ENCODE measurements at places on chromosomes 3 and 15.

DNA sequence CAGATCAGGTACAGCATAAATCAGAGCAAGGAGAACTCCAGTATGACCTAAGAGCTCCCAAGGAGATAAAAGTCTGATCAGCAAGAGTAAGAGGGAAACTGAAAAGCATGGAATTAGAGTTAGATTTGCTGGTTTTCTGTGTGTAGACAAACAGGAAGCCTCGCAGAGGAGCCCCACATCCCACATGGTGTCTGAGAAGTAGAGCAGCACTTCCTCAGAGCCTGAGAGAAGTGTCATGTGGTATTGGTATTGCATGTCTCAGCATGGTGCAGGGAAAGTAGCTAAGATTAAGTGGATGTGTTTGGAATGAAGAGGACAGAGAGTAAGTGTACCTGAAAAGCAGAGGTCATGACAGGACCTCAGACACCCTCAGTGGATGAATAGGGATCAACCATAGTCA, 175.4 kb upstream of the GBE1 start:
- no peak for DNase-seq

GRCh38 chr3:146307456-146307725, 56.5 kb upstream of the PLSCR4 start:
- no peak for DNase-seq

DNA sequence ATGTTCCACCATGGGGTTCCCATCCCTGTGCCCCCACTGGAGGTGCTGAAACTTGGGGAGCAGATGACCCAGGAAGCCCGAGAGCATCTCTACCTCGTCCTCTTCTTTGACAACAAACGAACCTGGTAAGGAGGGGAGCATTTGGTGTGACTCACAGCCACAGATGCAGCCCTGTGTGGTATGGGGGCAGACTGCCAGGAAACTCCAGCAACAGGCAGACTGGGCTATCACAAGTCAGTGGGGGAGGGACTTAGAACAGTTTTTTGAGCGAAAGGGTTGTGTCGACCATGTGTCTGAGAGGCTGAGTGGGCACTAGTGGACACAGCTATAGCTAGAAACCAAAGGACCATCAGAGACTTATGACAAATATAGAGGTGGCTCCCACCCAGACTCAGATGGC, 3.4 kb upstream of the OGG1 start:
- DNase-seq = no peak

GRCh38 chr15:40812721-40813425, 5.6 kb upstream of the DNAJC17 start:
- DNase-seq = no peak

DNA sequence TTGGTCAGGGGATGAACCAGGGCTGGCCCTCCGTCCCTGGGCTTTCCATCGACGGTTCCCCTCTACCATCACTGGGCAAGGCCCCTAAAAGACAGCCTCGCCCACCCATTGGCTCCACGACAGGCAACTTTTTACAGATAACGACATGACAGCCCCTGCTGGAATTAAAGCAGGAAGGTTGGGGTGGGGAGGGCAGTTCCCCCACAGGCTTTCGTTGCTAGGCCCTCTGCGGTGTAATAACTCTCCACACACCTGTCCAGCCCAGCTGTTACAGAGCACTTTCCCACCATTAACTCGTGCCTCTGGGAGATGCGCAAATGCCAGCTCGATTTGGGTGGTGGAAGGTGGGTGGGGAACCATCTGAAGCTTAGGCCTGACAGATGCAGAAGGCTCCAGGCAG, 264.2 kb upstream of the TLE3 start:
- DNase-seq = no peak

DNA sequence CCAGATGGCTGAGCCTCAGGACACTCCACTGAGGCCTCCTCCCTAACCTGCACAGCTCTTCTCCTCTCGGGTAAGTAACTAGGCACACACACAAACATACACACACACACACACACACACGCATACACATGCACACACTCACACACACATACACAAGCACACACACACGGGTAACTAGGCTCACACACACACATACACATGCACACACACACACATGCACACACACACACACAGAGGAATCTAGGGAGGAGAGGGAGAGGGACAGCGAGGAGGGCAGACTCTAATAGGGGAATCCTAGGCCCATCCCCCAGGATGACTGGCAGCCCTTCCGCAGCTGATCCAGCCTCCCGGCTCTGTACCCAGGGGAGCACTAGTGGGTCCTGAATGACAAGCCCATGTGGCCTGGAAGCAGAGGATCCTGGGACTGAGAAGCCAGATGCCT, 177.4 kb upstream of the LINGO1 start:
- DNase-seq = no peak

DNA sequence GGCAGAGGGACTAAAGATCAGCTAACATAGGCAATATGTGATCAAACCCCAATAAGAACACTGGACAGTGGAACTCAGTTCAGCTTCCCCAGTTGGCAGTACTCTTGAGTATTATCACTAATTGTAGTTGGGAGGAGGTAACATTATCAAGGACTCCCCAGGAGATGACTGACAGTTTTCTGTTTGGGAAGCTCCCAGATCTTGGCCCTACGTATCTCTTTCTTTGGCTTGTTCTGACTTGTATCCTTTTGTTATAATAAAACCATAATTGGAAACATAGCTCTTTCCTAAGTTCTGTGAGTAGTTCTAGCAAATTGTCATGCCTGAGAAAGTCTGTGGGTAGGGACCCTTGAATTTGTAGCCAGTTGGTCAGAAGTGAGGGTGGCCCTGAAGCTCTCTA, 316.4 kb downstream of the ZNF621 start:
- no peak for DNase-seq

Data from stimulated activated CD8-positive, alpha-beta memory T cell treated with anti-CD3 and anti-CD28 coated beads, Interleukin-15, amount 100 ng/mL, for 4 hours (primary cell).